ENCODE measurements at places on chromosomes 5 and 9.

GRCh38 chr5:53917095-53917494 lies 356.7 kb downstream of the NDUFS4 start:
- no peak for DNase-seq

DNA sequence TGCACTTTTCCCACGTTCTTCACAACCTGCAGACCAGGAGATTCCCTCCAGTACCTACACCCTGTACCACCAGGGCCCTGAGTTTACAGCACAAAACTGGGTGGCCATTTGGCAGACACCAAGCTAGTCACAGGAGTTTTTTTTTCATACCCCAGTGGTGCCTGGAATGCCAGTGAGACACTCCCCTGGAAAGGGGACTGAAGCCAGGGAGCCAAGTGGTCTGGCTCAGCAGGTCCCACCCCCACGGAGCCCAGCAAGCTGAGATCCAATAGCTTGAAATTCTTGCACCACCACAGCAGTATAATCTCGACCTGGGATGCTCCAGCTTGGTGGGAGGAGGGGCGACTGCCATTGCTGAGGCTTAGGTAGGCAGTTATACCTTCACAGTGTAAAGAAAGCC lies 26.3 kb upstream of the SMC5 start:
- no peak for DNase-seq

DNA sequence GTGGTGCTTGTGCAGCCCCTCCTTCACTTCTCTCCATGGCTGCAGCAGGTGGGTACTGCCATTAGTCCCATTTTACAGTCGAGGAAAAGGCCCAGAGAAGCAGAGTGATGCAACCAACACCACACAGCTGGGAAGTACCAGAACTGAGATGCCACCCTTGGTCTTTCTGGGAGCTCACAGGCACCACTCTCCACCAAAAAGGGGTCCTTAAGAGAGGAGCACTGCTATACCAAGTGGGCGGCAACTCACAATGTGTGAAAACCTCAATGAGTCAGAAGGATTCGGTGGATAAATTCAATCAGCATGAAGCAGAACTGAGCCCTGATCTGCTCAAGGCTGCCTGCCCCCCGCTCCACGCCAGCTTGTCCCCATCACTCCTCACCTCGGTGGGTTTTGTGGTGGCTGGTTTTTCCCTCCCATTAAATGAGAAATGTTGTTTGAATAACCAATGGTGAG lies 213.7 kb downstream of the FSTL4 start:
- DNase-seq = no peak

- no peak for DNase-seq
Measured at GRCh38 chr5:139757727-139758509, 37.7 kb upstream of the PSD2 start.

- DNase-seq = no peak
Measured at GRCh38 chr5:25862276-25862675, 1176.1 kb downstream of the CDH9 start.

DNA sequence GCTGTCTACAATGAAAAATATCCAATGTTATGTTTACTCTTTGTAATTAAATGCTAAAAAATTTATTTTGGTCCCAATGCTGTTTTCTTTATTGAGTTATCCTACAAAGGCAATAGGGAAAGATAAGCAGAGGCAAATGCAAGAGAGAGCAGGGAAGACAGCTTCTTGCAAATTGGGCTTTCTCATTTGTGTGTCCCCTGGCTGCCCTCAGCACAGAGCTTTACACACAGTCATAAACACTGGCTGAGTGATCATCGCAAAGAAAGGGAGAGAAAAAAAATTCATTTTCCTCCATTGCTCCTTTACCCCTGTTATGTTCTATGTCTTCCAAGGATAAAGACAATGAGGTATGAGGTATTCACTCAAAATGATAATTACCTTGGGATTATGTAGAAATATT lies 2.3 kb upstream of the TSSK1B start:
- DNase-seq = no peak

DNA sequence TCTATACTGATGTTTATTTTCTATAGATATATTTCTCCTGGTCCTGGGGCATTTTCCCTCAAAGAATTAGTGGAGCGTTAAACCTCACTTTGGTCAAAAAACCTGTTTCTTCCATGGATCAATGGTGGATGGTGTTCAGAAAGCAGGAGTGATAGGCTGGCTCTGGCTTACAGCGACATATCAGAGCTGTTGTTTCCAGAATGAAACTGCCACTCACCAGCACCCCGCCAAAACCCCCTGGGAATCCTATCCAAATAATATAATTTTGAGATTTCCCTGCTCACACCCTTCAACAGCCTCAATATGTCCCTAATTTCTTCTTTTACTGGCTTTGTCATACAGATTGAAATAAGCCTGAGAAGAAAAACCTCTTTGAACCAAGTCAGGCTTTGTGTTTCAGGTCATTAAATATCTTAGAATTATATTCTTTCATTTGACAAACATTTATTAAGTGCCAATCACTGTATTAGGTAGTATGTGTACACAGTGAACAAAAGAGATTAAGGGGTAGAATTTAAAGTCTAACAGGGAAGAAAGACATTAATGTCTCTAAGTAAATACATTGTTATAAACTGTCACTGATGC lies 144.5 kb upstream of the GPR151 start:
- no peak for DNase-seq

GRCh38 chr9:108783731-108784495 lies 71.9 kb downstream of the ACTL7B start:
- DNase-seq = no peak

Measured in NCI-H1092 treated with DMSO at 0.1 percent for 48 hours (cell line).